ENCODE measurements at places on chromosomes 12 and 14. TPM values are rescaled to one million over a fixed set of nuclear protein-coding genes. Genes with fewer than 3 reads are reported as not detected.
A peak's percentile ranks its signal among the peaks of the same experiment; 100 is the strongest.

The LGR5 gene
- not detected for total RNA-seq

The RNASE7 gene
- not detected for total RNA-seq

The PLA2G1B gene
- not detected for total RNA-seq

The SSTR1 gene
- 3.0 TPM for total RNA-seq

The UBE2N gene
- 115 TPM for total RNA-seq

The TDRD9 gene
- total RNA-seq = 0.50 TPM

The GRIN2B gene
- total RNA-seq = not detected

The NIN gene
- 37.5 TPM for total RNA-seq

The RARG gene
- total RNA-seq = 51.4 TPM

The HPD gene
- 0.26 TPM for total RNA-seq

GRCh38 chr12:105748806-105749600, 389.8 kb downstream of the NUAK1 start:
- no peaks in the 10 kb centered on the region for H3K36me3 ChIP-seq
- no peaks in the 10 kb centered on the region for H3K4me1 ChIP-seq
- H3K27me3 ChIP-seq = no peaks in the 10 kb centered on the region
- H3K4me3 ChIP-seq = no peak overlapping the region
- no peak overlapping the region for H3K27ac ChIP-seq
- DNase-seq = peak; percentile 97

DNA sequence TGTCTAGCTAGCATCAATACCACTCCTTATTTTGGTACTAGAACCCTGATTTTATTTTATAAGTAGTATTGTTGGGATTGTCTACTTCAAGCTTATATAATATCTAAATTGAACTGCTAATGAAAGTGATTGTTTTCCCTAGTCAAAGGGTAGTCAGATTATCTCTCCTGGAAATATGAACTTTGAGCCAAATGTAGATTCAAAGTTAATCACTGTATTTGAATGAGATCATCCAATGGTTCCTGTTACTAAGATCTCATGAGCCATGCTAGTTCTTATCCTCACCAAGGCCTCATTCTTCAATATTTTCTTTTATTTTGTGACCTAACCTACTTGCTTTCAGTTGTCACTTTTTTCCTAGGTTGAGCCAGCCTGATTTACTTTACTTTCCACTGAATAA, 276.7 kb downstream of the RASSF9 start:
- no peaks in the 10 kb centered on the region for H3K27me3 ChIP-seq
- H3K36me3 ChIP-seq = no peaks in the 10 kb centered on the region
- H3K4me3 ChIP-seq = no peak overlapping the region
- no peak for DNase-seq
- H3K27ac ChIP-seq = no peak overlapping the region
- no peaks in the 10 kb centered on the region for H3K4me1 ChIP-seq

DNA sequence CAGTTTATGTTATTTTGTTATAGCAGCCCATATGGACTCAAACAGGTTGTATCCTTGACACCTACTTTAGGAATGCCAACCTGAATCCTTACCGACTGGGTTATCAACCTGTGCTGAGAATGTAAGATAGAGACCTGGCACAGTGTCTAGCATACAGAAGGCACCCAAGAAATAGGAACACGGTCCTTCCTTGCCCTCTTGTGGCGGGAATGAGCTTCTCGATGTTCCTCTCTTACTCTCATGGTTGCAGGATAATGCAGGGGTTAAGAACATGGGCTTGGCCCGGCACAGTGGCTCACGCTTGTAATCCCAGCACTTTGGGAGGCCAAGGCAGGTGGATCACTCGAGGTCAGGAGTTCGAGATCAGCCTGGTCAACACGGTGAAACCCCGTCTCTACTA, 6.5 kb downstream of the C12orf43 start:
- no peaks in the 10 kb centered on the region for H3K27me3 ChIP-seq
- H3K36me3 ChIP-seq = peaks cover 12% of the 10 kb centered on the region
- peak; percentile 54 for DNase-seq

DNA sequence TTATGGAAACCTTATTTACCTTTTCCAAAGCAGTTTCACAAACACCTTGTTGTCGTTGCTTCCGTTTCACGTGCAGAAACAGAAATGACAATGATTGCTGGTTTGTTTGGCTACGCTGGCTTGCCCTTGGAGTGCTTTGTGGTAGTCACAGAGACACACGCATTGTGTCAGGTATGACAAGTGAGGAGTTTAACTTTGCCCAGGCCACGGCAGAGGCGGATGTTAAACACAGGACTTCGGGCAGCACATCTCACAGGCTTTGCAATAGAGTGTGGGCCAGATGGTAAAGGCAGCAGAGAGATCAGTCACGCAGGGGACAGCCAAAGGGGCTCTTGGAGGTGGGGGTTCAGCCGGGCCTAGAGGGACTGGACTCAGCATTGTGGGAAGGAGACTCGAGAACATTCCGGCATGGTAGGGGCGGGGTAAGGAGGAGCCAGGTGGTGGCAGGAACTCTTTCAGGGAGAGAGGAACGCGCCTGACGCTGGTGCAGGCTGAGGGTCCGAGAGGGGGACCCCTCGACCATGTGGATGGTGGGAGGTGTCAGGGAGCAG, 59.8 kb upstream of the KCNA1 start:
- H3K27ac ChIP-seq = no peak overlapping the region
- peaks cover 3% of the 10 kb centered on the region for H3K27me3 ChIP-seq
- H3K36me3 ChIP-seq = no peaks in the 10 kb centered on the region
- H3K4me3 ChIP-seq = no peak overlapping the region
- no peak for DNase-seq

DNA sequence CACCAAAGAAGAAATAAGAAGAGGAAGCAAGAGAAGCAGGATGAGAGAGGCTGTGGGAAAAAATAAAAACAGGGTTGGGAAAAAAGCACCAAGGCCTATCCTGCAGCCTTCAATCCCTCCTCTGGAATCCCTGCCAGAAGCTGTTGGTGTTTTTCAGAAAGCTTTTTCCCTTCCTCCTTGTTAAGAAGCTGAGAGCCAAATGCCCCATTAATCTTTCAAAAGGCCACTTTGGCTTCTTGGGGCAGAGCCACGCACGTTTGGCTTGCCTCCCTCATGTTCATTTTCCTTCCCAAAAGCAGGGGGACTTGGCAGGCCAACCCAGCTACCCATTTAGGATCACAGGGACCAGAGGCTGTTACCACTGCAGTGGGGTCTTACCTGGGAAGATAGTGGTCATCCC, 365.3 kb downstream of the NUAK1 start:
- no peaks in the 10 kb centered on the region for H3K27me3 ChIP-seq
- H3K4me3 ChIP-seq = no peak overlapping the region
- H3K4me1 ChIP-seq = no peaks in the 10 kb centered on the region
- H3K36me3 ChIP-seq = no peaks in the 10 kb centered on the region

- no peaks in the 10 kb centered on the region for H3K4me1 ChIP-seq
- no peak overlapping the region for H3K27ac ChIP-seq
- H3K4me3 ChIP-seq = no peak overlapping the region
- no peaks in the 10 kb centered on the region for H3K27me3 ChIP-seq
Observed at GRCh38 chr12:10543499-10543898, 37.8 kb downstream of the EIF2S3B start.

GRCh38 chr12:49872781-49873181, 29.9 kb upstream of the BCDIN3D start:
- H3K27me3 ChIP-seq = peaks cover 5% of the 10 kb centered on the region
- H3K36me3 ChIP-seq = no peaks in the 10 kb centered on the region
- H3K27ac ChIP-seq = no peak overlapping the region
- DNase-seq = peak; percentile 60
- peaks cover 15% of the 10 kb centered on the region for H3K4me1 ChIP-seq

DNA sequence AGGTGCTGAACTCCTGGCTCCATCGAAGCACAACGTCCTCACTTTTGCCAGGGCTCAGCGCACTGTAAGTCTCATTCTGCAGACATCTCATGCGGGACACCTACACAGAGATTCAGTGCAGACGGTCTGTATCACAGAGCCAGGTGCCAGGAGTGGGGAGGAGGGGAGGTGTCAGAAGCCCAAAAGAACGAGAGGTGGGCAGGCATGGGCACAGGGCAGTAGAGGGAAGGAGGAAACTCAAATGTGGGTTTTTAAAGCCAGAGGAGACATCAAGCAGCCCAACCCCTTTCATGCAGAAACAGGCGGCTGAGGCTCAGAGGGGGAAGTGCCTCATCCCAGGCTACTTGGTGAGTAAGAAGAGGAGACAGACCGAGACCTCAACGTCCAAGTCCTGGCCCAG, 2.5 kb upstream of the LPAR5 start:
- H3K27me3 ChIP-seq = peaks cover 18% of the 10 kb centered on the region
- H3K36me3 ChIP-seq = no peaks in the 10 kb centered on the region
- no peak overlapping the region for H3K4me3 ChIP-seq
- no peaks in the 10 kb centered on the region for H3K4me1 ChIP-seq
- no peak overlapping the region for H3K27ac ChIP-seq

DNA sequence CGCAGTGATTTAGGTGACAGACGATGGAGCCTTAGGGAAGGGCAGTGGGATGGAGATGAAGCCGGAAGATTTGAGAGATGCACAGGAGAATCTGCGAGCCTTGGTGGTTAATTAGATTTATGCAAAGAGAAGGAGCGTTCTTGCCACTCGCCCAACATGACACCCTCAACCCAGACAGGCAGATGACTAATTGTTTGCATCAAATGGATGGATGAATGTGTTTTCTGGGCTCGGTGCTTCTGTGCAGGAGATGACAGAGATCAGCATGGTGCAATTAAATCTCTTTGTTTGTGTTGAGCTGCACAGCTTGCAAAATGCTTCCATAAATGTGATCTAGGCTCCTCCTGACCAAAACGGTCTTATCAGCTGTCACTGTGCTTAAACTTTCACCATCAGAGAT, 202.3 kb upstream of the PRMT8 start:
- no peaks in the 10 kb centered on the region for H3K27me3 ChIP-seq
- no peak for DNase-seq
- H3K27ac ChIP-seq = no peak overlapping the region
- no peaks in the 10 kb centered on the region for H3K36me3 ChIP-seq
- H3K4me1 ChIP-seq = no peaks in the 10 kb centered on the region
- H3K4me3 ChIP-seq = no peak overlapping the region

- no peak overlapping the region for H3K27ac ChIP-seq
- no peaks in the 10 kb centered on the region for H3K4me1 ChIP-seq
- DNase-seq = no peak
- H3K4me3 ChIP-seq = no peak overlapping the region
- H3K36me3 ChIP-seq = no peaks in the 10 kb centered on the region
- no peaks in the 10 kb centered on the region for H3K27me3 ChIP-seq
Observed at GRCh38 chr12:86194721-86195120, 61.5 kb downstream of the MGAT4C start.

GRCh38 chr14:59633486-59633885, 56.9 kb upstream of the CCDC175 start:
- no peak overlapping the region for H3K4me3 ChIP-seq
- H3K4me1 ChIP-seq = no peaks in the 10 kb centered on the region
- DNase-seq = no peak
- no peak overlapping the region for H3K27ac ChIP-seq

GRCh38 chr12:13186302-13186701, 10.2 kb upstream of the EMP1 start:
- H3K27ac ChIP-seq = no peak overlapping the region
- H3K36me3 ChIP-seq = no peaks in the 10 kb centered on the region
- no peaks in the 10 kb centered on the region for H3K27me3 ChIP-seq

GRCh38 chr14:61476754-61477410, 155.5 kb downstream of the PRKCH start:
- H3K4me1 ChIP-seq = peaks cover 33% of the 10 kb centered on the region
- no peaks in the 10 kb centered on the region for H3K27me3 ChIP-seq
- peak overlapping the region; percentile 92 for H3K27ac ChIP-seq
- no peaks in the 10 kb centered on the region for H3K36me3 ChIP-seq
- peak overlapping the region; percentile 3 for H3K4me3 ChIP-seq

DNA sequence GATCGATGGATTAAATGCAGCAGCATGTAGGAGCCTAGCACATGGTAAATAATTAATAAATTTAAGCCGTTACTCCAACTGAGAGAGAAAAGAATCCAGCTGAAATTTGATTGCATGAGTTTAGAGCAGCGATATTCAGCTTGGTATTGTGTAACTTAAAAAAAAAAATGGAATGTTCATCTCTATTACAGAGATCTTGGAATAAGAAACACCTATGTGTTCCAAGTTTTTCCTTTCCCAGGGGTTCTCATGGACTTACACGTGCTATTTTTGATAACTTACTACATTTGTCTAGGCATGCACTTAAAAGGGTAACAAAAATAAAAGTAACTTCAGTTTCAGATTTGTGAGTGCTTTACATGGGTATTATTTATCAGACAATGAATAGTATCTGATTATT, 122.8 kb downstream of the RASSF9 start:
- H3K27me3 ChIP-seq = no peaks in the 10 kb centered on the region
- DNase-seq = peak; percentile 23
- H3K27ac ChIP-seq = no peak overlapping the region
- no peaks in the 10 kb centered on the region for H3K36me3 ChIP-seq

- H3K27me3 ChIP-seq = no peaks in the 10 kb centered on the region
- peak; percentile 96 for DNase-seq
- H3K4me1 ChIP-seq = peaks cover 10% of the 10 kb centered on the region
- peak overlapping the region; percentile 26 for H3K27ac ChIP-seq
- no peak overlapping the region for H3K4me3 ChIP-seq
Observed at GRCh38 chr14:58738189-58738836, 100.6 kb downstream of the DACT1 start.

- H3K27me3 ChIP-seq = no peaks in the 10 kb centered on the region
- H3K4me1 ChIP-seq = no peaks in the 10 kb centered on the region
- no peak overlapping the region for H3K27ac ChIP-seq
- no peak for DNase-seq
Observed at GRCh38 chr14:95207475-95208233, 50.3 kb upstream of the DICER1 start.

All from fibroblast of lung (primary cell).